ENCODE measurements at places on chromosomes 2 and 18.

- DNase-seq = no peak
Measured at GRCh38 chr2:214382229-214382628, 28.6 kb upstream of the VWC2L start.

DNA sequence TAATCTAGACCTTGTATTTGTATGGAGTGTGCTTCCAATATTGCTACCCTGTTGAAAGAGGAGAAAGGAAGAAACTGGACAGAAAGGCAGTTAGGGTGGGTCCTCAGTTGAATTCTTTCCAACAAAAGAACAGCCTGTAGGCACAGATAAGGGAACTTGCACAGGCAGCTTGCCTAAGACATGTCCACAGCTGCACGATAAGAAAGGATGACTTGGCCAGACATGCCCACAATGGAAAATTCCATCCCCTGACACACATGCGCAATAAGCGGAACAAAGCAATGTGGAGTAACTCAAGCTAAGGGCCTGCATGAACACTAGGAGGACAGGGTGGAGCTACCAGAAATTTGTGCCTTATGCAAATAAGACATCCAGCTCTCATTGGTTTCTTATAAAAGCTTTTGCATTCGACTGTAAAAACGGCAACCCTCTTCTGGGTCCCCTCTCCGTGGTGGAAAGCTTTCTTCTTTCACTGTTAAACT is 1084.7 kb upstream of the NXPH2 start:
- DNase-seq = no peak

DNA sequence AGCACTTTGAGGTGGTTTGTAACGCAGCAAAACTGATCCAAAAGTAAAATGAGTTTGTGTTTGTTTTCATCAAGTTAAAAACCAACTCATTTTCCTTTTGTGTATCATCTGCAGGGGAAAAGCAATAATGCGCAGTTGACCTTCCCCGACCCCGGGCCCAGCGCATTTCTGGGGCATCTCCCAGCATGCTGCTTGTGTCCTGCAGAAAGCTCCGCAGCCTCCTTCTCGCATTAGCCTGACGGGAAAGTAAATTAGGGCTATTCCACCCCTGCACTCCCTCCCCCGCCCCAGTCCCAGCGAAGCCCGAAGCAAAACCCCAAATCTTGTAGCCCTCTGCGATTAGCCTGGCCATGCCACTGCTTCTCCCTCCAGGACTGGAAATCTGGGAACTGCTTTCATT is 82.0 kb upstream of the PPM1B start:
- no peak for DNase-seq

DNA sequence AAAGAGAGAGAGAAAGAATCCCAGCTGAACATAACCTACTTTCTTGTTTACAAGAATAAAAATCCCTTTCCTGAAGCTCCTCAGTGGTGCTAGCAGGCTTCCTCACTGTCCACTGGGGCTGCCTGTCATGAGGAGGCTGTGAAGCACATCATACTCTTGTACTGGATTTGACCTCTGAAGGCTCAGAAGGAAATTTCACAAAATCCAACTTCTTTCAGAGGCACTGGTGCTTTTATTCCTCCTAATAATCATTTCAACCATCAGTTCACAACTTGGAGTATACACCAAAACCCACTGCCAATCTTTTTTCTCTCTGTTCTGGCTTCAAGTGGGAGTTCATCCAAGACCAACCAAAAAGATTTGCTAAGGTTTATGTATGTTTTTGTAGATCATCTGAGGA is 48.5 kb downstream of the TMX3 start:
- no peak for DNase-seq

- DNase-seq = no peak
Measured at GRCh38 chr2:217948351-217948791, 54.4 kb downstream of the TNS1 start.

Data from COR-L47 (cell line).